ENCODE measurements at places on chromosomes 1 and 21.

DNA sequence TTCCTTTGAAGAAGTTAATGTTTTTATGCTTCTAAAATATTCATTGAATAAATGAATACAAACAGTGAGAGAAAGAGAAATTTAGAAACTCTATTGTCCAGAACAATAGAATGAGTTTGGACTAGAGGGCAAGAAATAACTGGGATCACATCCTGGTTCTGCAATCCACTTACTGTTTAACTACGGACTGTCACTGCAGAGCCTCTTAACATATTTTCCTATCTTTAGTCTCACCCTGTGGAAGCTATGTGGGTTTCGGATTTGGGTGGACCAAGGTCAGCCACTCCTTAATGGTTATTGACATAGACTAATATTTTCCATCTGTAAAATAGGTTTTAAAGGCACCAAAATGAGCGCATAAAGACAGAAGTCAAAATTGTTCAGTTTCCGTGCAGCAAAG lies 116.6 kb downstream of the UBE2U start:
- DNase-seq, result no peak

DNA sequence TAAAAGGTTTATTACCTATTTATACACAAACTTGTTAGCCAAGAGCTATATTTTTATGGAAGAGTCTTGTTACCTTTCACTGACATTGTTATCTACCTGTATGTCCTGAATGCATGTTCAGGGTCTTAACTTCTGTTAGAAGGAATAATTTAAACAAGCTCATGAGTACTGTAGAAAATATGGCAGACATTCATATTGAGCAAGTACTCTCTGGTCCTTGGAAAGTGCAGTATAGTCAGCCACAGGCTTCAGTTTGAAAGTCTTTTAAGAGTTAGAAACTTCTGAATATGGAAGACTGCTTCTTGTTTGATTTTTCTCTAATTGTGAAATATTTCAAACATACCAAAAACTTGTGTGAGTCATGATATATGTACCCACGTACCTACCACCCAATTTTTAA lies 16.6 kb downstream of the DIP2A start:
- DNase-seq, result no peak

DNA sequence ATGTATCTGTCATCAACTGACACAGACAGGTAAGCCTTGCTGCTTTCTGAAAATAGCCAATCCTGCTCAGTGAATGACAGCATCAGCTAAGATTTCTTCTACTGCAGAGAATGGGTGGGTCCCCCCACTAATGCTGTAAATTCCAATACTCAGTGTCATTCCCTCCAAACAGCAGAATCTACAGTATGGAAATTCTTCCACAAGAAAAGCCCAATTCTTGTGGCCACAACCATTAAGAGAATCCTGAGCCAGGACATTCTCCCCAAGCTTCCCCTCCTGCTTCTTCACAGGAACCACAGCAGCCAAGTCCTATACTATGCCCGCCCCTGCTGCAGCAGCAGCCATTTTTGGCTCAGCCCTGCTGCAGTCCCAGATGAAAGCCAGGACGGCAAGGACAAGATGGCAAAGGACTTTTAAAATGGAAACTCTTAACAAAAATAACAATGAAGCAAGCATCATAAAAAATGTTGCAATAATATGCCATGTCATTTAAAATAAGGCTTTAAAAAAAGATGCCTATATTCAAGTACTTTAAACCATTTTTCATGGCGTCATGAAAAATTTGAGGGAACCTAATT lies 26.8 kb downstream of the EIF4G3 start:
- no peak for DNase-seq

- no peak for DNase-seq
These were observed 216.9 kb downstream of the RYR2 start for GRCh38 chr1:237258871-237259270.

GRCh38 chr1:202270871-202271326 lies 70.8 kb downstream of the UBE2T start:
- no peak for DNase-seq

DNA sequence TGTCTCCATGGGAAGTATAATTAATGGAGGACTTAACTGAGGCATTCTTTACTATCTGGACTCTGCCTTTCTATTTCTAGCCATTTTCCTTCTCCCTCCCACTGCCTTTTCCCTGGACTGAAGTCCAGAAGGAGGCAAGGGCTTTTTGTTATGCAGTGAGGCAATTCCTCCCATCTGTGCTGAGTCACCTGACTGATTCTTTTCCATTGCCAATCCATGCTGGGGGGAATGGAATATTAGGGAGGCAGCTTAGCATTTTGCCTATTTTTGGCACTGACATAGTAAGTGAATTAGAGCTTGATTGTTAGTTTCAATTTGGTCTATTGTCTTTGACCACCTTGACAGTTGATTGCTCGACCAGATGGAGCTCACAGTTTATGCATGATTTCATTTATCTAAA lies 1000.6 kb upstream of the PRMT6 start:
- no peak for DNase-seq

- no peak for DNase-seq
These were observed 8.8 kb downstream of the MAGI3 start for GRCh38 chr1:113399062-113399583.
